AML-193 (cell line): ENCODE measurements at places on chromosomes 7 and 10.

- no peak for DNase-seq
These were observed 98.8 kb downstream of the CUX1 start for GRCh38 chr7:101916041-101916800.

DNA sequence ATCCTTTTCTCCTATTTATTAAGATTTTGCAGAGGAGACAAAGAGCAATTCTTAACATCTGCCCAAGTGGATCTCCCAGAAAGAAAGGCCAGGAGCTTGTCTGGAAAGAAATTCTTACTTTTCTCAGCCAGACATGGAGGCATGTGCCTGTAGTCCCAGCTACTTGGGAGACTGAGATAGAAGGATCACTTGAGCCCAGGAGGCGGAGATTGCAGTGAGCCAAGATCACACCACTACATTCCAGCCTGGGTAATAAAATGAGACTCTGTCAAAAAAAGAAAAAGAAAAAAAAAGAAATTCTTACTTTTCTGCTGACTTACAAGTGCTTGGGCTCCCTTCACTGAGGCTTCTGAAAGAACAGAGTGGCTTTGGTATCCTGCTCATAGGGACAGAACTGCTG, 2.4 kb upstream of the CYP3A43 start:
- DNase-seq: no peak

DNA sequence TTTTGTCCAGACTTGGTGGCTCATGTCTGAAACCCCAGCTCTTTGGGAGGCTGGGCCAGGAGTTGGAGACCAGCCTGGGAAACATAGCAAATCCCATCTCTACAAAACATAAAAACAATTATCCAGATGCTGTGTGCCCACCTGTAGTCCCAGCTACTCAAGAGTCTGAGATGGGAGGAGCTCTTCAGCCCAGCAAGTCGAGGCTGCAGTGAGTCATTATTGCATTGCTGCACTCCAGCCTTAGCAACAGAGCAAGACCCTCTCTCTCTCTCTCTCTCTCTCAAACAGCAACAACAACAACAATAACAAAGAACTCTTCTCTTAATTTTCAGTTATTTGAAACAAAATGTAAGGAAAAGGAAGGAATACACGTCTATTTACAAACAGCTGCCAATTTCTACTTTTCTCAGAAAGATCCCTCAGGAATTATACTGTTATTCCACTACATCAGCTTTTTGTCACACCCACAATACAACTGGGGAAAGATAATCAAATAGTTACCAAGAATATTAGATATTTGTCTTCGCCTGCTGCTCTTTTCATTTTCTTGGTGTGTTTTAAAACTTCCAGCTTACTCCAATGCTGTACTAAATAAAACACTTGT, 5.1 kb upstream of the TSPAN12 start:
- DNase-seq: no peak

DNA sequence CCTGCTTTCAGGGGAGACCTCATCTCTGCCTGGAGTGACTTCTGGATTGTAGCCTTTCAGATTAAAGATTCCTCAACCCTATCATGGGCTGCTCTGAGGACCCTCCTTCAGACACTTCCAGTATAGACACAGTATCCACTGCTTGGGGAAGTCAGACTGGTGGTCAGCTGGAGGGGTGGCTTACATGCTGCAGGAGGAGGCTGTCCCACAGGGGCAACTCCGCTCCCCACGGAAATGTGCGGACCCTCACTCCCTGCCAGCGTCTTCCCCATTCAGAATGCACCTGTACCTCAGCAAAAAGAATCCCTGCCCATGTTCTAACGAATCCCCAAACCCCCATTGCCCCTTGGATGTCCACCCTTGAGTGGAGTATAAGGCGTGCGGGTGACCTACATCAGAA, 95.5 kb downstream of the DOCK4 start:
- no peak for DNase-seq

GRCh38 chr10:70405037-70405824, 1.3 kb downstream of the EIF4EBP2 start:
- peak; percentile 92 for DNase-seq

GRCh38 chr7:129493555-129493954, 8.8 kb upstream of the SMKR1 start:
- peak; percentile 0 for DNase-seq

GRCh38 chr7:137001041-137001440, 132.6 kb downstream of the CHRM2 start:
- no peak for DNase-seq

DNA sequence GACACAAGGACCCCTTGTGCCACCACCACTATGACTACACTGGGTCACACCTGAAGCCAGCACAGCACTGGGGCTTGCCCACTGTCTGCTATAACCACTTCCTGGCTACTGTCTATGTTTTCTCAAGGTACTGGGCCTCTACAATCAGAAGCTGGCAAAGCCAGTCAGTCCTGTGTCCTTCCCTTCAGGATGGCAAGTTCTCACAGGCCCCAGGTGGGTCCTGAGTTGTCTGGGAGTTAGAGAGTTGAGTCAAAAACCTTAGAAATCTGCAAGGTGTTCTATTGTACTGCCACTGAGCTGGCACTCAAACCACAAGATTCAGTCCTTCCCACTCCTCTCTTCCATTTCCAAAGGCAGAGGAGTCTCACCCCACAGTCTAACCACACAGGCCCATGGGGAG, 705.5 kb downstream of the IPMK start:
- DNase-seq: no peak

DNA sequence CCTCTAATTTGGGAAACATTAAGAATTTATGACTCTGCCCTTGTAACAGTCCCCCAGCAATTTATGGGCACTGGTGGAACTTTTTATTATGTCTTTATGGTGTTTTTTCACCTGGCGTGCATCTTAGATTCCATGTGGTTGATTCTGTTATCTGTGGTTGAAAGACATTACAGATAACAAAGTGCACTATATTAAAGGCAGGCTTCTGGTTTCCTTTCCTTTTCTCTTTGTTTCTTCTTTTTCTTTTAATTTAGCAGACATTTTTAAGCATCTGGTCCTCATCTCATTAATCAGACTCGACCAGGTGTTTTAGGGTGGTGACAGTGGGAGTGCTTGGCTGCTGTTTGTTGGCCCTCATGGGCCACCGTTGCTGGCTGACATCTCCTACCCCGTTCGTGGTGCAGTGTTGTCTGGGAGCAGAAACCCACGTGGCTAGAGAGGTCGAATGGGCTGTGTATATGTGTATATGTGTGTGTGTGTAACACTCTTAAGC, 77.4 kb downstream of the LRMDA start:
- no peak for DNase-seq

- DNase-seq: no peak
These were observed 59.7 kb upstream of the CDK14 start for GRCh38 chr7:90536449-90536848.

GRCh38 chr7:73707045-73707631, 12.3 kb downstream of the STX1A start:
- DNase-seq: no peak

DNA sequence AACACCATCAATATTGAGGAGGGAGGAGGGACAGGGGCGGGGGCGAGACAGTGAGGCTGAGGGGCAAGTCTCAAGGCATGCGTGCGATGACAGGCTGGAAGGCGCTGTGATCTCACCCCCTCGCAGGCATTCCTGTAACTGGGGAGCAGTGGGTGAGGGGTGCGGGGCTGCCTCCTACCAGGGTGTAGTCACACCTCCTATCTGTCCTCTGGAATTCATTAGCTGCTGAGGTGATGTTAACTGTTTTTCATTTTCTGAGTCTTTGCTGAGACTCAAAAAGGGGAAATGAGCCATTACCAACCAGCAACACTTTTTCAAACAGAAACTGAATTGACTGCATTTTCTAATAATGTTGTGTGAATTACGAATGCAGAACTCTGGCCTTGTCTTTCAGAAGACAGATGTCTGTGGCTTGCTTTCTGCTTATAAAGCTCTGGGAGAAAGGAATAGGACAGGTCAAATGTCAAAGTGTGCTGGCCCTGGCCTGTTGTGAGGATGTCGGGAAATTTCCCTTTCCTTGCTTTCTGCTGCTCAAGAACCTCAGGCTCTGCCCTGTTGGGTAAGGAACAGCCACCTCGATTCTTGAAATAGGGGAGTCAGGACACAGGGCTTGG, 23.7 kb upstream of the CDH23 start:
- DNase-seq: peak; percentile 9

- no peak for DNase-seq
These were observed 16.4 kb downstream of the ZNF487 start for GRCh38 chr10:43453266-43453831.

DNA sequence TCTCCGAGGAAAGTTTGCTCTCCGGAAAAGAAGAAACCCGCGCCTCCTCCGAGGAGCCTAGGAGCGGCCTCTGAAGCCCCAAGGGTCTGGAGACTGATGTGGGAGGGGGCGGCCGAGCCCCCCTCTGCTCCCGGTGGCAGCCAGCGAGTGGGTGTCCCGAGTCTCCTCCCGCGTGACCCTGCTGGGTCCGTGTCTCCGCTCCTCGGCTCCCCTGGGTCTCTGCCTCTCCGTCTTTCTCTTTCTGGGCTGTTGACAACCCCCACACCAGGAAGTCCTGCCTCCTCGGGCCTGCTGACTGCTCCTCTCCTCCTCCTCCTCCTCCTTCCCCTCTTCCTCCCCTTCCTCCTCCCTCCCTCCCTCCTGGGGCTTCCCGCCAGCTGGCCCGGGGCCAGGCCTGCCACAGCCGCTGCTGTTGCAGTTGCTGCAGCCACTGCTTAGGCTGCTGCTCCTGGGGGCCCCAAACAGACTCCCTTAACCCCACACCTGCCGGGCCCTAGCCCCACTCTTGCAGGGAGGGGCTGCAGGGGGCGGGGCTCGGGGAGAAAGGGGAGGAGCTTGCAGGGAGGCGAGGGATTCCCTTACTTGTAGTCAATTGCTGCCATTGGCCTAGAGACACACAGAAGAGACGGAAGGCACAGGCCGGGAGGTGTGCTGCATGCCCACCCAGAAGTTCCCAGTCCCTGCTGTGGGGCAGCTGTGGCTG, at the start of gene TSC22D4:
Gene TSC22D4 (minus strand): TSS at position 257 of the 703 bp plus-strand sequence. CDS start 1,176 bp downstream, outside the sequence.
- DNase-seq: peak; percentile 90
